NCI-H446 treated with DMSO at 0.1 percent for 48 hours (cell line): ENCODE measurements at places on chromosomes 2 and 18.

DNA sequence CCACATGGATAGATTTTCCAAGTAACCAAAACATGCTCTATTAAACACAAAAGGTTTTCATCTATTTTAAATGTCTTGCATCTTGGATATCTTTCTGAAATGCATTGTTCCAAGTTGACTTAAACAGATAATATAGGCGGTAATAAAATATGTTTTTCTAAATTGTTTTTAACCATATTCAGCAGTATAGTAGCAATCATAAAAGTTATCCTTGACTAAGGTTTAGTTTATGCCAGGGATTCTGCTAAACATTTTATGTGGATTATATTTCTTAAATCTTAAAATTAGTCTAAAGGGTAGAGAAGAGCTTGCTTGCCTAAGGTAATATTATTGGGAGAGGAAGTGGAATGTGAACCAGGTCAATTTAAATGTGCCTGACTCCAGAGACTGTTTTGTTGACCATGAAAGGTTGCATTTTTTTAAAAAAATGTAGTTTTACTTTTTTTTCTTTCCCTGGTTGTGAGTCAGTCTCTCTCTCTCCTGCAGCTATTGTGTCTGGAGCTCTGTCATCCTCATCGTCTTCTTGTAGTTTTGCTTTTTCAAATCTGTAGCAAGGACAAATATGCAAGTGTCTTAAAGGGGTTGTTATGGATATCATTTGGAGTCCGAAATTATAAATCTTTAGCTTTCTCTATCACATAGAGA is 309.1 kb upstream of the COL3A1 start:
- no peak for DNase-seq

GRCh38 chr2:240462707-240463273 is 27.3 kb downstream of the GPC1 start:
- DNase-seq: no peak

DNA sequence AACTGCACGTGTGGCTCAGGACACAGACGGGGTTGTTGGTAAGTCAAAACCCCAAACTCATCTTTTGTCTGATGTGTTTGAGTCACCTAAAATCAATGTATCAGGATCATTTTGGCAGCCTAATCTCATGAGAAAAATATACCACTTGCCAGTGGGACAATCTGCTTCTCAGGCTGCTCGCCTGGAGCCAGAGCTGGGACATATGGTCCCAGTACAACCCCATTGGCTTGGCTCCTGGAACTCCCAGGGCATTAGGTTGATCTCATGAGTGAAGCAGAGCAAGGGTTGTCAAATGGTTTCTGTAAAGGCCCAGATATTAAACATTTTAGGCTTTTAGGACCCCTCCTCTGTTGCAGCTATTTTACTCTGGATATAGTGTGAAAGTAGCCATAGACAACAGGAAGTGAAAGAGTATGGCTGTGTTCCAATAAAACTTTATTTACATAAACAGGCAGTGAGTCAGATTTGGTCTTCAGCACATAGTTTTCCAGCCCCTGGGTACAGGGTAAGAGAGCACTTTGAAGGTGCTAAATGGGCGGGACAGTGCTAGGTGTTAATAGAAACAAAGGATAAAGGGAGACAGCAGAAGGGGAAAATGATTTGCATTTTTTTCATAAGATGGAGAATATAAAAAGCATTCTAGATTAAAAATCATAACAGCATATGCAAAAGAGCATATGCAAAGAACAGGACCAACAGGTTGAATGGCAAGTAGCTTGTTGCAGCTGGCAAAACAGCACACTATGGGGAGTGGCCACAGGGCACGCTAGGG is 290.8 kb downstream of the KCNS3 start:
- peak; percentile 81 for DNase-seq

- DNase-seq: no peak
These were observed 16.6 kb downstream of the SLC9A4 start for GRCh38 chr2:102489646-102490045.

DNA sequence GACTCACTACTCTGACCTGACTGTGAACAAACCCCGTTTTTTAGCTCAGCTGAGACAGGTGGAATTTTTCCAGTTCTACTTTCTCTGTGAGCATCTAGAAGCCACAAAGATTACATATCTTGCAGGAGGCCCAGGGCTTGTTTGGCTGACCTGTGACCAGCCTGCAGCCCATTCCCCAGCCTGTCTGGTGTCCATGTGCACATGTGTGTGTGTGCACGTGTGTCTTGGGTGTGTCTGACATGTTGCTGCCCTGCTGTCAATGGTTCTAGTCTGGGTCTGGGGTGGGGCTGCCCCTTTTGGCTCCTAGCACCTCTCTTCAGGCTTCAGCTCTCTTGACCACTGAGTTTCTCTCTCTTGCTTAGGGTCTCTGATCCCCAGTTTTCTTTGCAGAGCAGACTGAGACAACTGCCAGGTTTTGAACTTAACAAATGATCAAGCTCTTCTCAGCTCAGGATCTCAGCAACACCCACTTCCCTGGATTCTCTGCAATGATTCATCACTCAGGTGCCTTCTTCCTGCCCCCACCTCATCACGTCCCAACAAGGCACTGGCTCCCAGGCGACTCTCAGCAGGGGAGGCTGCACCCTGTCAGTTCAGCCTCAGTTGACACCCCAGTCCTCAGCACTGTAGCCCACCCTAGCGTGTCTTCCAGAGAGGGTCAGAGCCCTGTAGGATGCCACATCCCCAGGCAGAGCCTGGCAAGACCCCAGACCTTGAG is 130.3 kb downstream of the CELF4 start:
- no peak for DNase-seq

- DNase-seq: no peak
These were observed 1.3 kb upstream of the PDK1 start for GRCh38 chr2:172554352-172555271.

GRCh38 chr2:100862081-100862480 is 42.1 kb downstream of the NPAS2 start:
- DNase-seq: no peak

DNA sequence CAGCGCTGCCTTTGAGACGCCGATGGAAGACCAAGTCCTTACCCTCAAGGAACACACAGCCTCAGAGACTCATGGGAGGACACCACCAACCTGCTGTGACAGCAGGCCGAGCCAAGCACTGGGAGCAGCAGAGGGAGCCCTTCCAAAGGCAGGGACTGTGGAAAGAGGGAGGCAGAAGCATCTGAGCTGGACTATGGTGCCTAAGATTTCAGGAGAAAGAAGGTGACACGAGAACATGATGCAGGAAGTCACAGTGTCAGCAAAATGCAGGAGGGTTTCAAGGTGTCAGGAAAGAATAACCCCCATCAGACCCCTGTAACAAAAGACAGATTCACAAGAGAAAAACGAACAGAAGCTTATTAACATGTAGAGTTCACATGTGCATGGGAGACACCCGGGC is 24.2 kb upstream of the COX7A2L start:
- no peak for DNase-seq

GRCh38 chr2:9646196-9647030 is 15.6 kb upstream of the YWHAQ start:
- no peak for DNase-seq

- DNase-seq: no peak
These were observed 129.1 kb downstream of the MYO3B start for GRCh38 chr2:170307052-170307451.

DNA sequence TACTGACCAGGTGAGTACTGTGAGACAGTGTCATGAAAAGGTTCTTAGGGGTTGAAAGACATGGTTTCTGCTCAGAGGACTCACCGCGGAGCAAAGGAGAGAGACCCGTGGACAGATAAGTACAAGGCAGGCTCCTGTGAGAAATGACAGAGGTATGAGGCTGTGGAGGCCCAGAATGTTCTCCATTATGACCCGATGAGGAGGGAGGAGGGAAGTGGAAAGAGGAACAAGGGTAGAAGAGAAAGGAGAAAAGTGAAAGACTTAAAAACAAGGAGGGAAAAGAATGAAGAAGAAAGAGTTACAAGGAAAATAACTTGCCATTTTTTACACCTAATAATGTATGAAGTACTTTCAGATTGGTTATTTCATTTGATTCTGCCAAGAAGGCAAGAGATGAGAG is 29.8 kb downstream of the MAPRE3 start:
- DNase-seq: no peak

- no peak for DNase-seq
These were observed 27.1 kb upstream of the TGIF1 start for GRCh38 chr18:3422905-3423304.

DNA sequence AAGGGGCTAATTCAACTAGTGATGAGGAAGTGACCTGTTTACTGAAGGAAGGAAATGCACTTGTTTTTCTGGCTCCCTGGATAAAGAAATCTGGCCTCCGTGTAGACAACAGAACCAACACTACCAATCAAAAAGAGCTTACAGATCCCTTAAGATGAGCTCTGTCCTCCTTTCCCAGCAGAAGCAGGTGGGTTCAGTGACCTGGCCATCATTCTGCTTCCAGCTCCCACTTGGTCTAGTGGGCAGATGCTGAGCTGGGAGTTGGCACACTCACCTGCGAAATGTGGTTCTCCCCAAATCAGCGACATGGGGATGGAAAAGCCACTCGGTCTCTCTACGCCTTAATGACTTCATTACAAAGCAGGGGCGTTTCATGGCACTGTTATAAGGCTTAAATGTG is 132.6 kb downstream of the AFF3 start:
- no peak for DNase-seq

DNA sequence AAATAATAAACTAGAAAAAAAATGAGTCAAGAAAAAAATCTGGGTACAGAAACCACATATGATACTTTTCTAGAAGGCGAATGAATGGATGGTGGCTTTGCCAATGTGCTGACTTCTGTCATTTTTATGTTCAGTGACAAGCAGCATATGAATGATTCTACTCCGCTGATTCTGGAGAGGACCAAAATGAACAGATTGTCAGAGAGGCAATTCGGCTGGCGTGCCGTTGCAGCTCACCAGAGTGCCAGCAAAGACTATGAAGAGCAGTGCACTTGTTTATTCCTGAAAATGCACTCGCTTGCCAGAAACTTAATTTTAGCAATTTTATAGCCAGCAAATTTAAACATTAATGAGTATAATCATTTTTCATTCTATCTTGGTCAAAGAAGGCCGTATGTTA is 105.9 kb upstream of the NYAP2 start:
- peak; percentile 93 for DNase-seq

DNA sequence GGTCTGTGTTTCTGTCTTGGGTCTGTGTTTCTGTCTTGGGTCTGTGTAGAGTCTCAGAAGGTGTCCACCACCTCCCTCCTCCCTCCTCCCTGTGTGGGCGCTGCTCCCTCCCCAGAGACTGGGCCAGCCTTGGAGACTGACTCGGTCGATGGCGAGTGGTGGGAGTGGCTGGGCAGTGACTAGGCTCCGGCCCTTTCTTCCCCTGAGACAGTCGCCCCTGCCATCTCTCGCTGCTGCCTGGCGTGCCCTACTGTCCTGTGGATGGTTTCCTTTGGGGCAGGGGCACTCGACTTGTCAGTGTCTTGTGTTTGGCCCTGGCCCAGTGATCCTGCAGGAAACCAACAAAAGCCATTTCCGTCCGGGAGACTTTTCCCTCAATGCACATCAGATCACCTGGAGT is 215.8 kb downstream of the NDUFA10 start:
- DNase-seq: no peak
